Subcutaneous adipose tissue (tissue), 4 donors: ENCODE measurements at places on chromosomes 11 and 22. TPM values are rescaled to one million over a fixed set of nuclear protein-coding genes. Genes with fewer than 3 reads are reported as not detected.

GNAZ gene
- 16.2 TPM for total RNA-seq

MOGAT2 gene
- 0.57 TPM for total RNA-seq

C11orf42 gene
- not detected for total RNA-seq

PACSIN3 gene
- total RNA-seq, result 11.6 TPM

SUSD2 gene
- total RNA-seq, result 2.4 TPM

SLC35E4 gene
- 2.6 TPM for total RNA-seq
